ENCODE measurements at places on chromosomes 6 and 20.

DNA sequence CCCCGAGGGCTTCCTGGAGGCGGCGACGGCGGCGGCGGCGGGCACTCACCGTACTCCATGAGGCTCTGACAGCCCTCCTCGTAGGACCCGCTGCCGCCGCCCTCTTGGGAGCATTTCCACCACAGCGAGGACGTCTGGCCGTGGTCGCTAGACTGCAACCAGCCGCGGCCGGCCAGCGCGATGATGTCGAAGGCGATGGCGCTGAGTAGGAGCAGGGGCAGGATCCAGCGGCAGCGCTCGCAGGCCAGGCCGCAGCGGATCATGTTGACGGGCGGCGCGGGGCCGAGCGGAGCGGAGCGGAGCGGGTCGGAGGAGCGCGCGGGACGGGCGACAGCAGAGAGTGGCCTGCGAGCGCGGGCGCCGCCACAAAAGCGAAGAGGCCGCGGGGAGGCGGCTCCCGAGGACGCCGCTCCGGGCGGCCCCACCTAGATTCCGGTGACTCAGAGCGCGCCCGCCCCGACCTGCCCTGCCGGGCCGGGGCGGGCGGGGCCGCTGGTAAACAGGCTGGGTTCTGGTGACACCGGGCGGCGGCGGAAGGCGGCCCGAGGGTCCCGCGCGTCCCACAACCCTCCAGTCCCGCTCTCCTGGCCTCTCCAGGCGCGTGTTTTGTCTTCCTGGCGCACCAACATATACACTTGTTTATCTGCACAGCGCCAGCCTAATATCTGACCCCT lies at the start of gene PERP:
Gene PERP (minus strand): TSS at position 342 of the 674 bp plus-strand sequence. CDS start 79 bp downstream, at position 263.
- peak; percentile 24 for DNase-seq

DNA sequence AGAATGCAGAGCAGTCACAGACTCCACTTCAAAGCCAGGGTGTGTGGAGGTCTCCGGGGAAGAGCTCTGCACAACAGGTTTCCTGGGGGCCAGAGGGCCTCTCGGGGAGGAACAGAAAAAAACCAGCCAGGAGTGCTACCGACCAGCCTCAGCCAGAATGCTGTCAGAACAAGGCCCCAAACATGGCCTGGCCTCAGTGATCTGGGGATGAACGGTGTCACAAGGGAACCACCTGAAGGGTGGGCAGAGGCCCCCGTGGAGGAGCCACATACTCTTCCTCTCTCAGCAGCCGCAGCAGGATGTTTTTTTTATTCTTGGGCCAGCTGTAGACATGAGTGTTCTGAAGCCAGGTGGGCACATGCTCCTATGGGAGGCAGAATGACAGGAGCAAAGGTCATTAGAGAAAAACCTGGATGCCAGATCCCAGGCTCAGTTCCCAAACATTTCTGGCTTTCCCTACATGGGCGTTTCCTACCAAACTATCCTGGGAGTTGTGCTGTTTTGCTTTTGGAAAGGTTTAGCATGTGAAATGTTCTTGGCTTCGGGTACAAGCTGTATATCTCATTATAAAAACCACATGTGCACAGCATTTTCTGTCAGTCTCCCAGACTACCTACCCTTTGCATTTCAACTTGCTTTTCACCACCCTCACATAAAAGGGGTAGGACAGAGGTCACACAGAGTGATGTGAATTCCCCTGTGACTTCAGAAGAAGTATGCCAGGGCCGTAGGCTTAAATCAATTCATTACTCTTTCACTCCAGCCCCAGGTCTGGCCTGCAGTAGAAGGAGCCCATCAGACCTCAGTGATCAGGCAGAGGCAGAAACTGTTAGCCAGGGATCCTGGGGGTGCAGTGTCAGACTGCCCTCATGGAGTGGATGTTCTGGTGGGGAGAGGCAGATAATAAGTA lies 46.2 kb downstream of the TRAF3IP2 start:
- DNase-seq = no peak

- no peak for DNase-seq
Measured at GRCh38 chr6:95318137-95318536, 259.2 kb upstream of the MANEA start.

DNA sequence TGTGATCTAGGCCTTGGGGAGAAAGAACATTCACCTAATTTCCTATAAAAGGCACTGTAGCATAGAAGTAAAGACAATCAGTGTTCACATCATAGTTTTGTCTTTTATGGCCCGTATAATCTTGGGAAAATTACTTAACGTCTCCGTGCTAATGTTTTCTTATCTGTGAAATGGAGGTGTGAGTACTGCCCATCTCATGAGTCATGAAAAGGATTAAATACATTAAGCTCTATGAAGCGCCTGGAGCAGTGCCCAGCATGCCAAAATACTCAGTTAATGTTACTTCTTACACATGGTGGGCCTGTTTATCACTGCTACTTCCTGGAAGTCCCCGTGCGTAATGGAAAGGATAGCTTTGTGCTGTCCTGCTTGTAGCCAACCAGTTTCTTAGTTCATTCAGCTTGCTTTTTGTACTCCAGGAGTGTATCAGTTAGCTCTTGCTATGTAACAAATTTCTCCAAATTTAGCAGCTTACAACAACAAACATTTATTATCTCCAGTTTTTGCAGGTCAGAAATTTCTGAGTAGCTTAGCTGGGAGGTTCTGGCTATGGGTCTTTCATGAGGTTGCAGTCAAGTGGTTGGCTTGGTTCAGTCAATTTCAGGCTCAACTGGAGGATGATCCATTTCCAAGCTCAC lies 103.6 kb upstream of the BMP2 start:
- DNase-seq = no peak

- DNase-seq = peak; percentile 51
Measured at GRCh38 chr6:163501439-163501838, 86.9 kb downstream of the QKI start.

DNA sequence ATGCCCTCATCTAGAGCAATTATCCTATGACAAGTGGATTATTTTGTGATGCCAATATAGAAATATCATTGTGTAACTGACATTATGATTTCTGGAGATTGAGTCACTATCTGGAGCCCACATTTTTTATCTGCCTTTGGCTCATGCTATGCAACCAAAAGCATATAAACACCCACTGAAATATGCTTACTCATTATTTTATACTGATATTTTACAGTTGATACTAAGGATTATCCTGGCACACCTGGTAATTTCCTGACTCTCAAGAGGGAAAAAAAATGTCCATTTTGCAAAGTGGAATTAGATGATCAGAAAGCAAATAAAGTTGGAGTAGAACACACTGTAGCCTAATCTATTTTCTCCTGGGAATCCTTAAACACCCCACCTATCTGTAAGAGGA lies 154.5 kb downstream of the PKHD1 start:
- no peak for DNase-seq

- DNase-seq = no peak
Measured at GRCh38 chr6:112150363-112150762, 63.0 kb downstream of the FAM229B start.

- no peak for DNase-seq
Measured at GRCh38 chr6:28871335-28872156, 52.2 kb downstream of the TRIM27 start.

GRCh38 chr20:48538058-48538825 lies 289.6 kb downstream of the PREX1 start:
- DNase-seq = no peak

DNA sequence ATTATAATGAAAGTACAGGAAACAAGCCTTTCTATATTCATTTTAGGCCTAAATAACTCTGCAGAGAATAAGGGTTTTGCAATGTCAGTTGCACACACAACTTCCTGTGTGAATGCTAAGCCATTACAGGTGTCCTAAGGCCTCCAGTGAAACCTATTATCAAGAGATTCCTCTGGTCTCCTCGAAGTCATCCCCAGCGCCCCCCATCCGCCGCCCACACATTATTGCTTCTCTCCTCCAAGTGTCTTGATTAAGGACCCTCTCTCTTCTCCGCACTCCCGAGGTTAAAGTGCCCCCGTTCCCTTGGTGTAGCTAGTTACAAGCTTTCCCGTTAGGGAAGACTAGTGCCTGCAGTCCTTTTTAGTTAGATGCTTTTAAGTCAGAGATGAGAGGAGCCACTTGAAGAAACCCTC lies 1.3 kb downstream of the HIVEP2 start:
- DNase-seq = no peak

GRCh38 chr6:26017632-26017966 lies 55.0 kb downstream of the TRIM38 start:
- no peak for DNase-seq

- DNase-seq = peak; percentile 39
Measured at GRCh38 chr6:18997375-18997826, 610.3 kb downstream of the RNF144B start.

GRCh38 chr20:43988867-43989266 lies 74.2 kb downstream of the TOX2 start:
- no peak for DNase-seq

DNA sequence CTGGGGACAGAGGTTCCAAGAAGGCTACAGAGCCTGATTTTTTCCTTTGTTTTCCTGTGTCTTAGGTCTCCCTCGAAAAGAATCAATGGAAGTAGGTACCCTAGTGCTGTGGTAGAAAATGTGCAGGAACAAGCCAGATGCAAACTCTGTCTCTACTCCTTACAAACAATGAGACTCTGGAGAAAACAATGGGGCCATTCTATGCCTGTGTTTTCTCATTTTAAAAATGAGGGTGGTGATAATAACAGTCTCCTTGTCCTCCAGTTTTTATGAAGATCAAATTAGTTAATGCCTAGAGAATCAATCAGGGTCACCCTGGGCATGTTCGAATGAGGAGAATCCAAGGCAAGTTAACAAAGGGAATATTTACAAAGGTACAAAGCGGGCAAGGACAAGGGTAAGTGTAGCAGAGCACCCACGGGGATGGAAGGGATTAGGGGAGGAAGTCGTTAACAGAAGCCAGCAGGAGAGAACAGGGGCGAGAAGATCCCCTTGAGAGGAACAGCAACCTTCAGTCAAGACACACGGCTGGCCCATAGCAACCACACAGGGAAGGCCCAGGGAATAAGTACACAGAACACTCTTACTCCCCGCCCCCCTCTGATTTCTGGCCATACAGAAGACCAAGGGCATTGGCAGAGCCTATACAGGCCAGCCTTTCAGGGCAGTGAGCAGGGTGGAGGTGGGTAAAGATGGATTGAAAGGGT lies 342.8 kb downstream of the PTPRT start:
- no peak for DNase-seq

- DNase-seq = peak; percentile 72
Measured at GRCh38 chr6:118660218-118660569, 8.8 kb upstream of the CEP85L start.

DNA sequence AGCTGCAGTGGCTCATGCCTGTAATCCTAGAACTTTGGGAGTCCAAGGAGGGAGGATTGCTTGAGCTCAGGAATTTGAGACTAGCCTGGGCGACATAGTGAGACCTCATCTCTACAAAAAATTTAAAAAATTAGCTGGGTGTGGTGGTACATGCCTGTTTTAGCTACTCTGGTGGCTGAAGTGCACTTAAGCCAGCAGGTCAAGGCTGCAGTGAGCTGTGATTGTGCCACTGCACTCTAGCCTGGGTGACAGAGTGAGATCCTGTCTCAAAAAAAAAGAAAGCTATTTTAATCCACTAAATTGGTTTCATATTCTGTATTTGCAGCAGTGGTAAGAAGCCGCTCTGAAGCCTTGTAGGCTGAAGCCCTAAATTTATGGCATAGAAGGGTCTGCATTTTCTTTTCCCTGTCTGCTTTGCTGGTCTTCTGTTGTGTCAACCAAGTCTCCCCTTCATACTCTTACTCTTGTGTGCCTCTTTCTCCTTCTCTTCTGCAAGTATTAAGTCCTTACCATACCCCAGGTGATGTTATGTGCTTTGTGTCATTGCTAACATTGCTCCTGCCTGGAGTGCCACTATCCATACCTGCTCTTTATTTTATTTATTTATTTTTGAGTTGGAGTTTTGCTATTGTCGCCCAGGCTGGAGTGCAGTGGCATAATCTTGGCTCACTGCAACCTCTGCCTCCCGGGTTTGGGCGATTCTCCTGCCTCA lies 70.9 kb downstream of the MYO6 start:
- DNase-seq = no peak

- peak; percentile 38 for DNase-seq
Measured at GRCh38 chr6:109318328-109318876, 63.9 kb downstream of the CD164 start.

DNA sequence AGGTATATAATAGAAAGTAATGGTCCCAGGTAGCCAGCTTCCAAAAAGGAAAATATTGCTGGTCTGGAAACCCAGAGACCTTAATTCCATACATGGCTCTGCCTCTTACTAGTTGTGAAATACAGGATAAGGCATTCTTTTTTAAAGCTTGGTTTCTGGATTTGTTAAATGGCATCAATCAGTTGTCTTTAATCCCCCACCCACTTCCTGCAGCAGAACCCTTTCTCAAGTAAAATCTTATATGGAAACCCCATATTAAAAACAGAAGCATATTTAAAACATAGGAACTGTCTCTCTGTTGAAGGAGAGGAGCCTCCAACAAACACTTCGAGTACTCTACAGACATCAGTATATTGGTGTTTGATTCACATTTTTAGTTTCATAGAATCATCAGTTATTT lies 6.2 kb upstream of the LCA5 start:
- DNase-seq = no peak

DNA sequence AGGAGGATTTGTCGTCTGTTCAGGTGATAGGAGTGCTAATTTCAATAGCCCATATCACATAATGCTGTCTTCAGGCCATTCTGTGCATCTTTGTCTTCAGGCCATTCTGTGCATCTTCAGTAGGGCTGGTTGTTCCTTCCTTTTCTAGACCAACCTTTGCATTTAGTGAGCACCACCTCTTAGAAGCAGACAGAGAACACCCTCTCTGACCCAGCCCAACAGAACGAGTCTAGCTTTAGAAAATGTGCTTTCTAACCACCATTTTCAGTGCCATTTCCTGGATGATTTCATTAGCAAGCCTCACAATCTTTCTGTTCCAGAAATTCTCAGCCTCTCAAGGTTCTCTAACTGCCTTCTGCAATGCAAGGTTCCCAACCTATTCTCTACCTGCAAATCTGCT lies 215.3 kb upstream of the KCNQ5 start:
- DNase-seq = no peak

DNA sequence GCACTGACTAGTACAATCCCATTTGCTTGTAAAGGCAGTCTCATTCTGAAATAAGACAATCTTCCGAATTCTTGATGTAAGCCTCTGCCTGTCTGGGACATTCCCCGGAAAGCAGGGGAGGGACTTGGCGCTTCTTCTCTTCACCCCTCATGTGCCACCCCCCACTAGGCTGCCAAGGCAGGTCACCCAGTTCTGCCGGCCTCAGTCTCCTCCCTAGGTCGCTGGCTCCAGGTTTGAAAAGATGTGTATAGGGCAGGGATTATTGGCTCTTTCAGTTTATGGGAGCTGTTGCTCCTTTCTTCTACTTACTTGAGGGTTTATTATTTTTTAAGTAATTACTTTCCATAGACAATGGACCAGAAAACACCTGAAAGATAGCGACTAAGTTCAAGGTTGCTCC lies 158.1 kb upstream of the RPS6KA2 start:
- no peak for DNase-seq

Data from COR-L47 (cell line).